ENCODE measurements at places on chromosomes 4 and X.

DNA sequence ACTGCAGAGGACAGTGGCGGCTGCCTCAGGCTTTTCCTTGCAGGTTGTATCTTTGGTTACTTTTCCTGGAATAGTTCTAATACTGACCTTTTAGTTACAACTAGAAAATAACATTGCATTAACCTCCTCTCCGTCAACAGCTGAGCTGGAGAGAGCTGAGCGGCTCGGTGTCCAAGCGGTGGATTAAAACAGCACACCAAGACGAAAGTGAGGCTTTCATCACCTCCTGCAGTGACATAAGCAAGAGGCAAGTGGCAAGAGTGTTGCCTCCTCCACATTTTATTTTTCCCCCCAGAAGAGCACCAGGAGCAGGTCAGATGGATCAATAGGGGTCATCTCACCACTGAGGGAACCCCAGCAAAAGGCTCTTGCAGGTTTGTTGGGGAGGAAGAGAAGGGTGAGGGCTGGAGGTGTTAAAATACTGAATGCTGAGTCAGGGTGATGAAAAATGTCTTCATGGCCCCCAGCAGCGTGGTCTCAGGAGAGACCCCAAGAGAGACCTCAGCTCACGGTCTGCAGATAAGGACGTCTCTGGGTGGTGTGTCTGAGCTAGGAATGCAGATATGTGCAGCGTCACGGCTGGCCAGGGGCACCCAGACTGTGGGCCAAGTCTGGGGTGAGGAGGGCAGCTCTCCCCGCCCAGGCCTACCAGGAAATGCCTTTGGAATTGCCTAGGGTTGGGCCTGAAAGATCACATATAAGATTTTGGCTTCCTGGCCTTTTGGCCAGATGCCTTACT is 50.3 kb downstream of the CASP3 start:
- DNase-seq: no peak

GRCh38 chrX:143298663-143299241 is 218.5 kb downstream of the SPANXN3 start:
- no peak for DNase-seq

DNA sequence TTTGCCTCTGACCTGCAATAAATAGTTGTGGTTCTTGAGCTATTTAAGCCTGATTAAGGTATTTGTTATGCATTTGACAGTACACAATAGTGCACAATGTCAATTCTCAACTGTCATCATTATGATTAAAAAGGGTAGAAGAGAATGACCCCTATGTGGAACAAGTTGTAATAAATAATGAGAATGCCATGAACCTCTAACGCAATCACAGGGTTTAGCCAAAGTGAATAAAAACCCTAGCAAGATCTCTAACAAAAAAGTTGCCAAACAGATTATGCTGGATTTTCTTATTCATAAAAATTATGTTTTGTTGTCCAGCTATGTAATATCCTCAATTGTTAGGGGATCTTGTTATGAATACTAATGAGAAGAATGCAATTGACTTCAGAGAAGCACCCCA is 387.4 kb downstream of the GPAT3 start:
- no peak for DNase-seq

DNA sequence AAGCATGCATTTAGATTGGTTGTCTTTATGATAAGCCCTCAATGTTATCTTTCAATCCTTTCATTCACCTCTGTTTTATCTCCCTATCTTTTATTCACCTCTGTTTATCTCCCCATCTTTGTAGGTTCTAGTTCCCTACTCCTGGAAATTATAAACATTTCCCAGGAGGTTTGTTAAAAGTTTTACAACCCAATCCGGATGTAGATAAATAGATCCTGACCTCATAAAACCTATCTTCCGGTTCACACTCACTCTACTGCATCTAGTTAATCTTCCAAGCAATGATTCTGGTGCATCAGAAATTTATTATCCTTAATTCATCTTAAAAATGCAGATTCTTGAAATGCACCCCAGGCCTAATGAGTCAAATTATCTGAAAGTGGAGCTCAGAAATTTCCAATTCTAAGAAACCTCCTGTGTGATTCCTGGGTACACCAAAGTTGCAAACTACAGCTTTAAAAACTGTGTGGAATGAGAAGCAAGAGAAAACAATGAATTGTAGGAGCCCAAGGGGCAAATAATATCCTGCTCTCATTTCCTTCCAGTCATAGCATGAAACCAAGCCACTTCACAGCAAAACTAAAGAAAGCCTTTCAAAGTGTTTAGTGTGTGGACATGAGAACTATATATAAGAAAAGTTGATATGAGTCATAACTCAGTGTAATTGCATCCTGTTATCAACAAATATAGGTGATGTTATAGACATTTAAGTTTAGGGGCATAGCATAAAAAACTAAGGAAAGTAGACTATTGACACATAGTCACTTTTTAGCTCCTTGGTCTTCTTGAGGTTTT is 51.1 kb upstream of the UGT8 start:
- DNase-seq: no peak

DNA sequence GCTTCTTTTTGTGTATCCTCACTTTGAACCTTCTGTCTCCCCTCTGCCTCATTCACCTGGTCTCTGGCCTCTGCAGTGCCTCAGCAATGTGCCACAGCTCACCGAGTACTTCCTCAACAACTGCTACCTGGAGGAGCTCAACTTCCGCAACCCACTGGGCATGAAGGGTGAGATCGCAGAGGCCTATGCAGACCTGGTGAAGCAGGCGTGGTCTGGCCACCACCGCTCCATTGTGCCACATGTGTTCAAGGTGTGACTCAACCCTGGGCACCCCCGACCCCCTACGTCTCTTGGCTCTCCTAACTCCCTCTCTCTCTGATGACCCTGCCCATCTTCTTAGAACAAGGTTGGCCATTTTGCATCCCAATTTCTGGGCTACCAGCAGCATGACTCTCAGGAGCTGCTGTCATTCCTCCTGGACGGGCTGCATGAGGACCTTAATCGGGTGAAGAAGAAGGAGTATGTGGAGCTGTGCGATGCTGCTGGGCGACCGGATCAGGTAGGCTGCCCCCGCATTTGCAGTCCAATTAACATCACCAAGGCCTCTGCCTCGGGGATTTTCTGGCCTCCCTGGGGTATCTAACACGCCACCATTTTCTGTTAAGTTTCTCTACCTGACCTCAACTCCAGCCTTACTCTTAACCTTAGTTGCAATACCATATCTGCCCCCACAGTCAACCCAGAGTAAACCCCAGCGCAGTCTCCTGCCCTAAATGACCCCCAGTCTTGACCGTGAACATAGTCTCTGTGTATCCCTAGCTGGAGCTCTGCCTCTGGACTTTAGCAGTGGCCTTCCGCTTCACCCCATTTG is 8.6 kb downstream of the USP11 start:
- DNase-seq: no peak

- DNase-seq: no peak
Observed at GRCh38 chr4:15996773-15997172, 33.8 kb upstream of the FGFBP2 start.

DNA sequence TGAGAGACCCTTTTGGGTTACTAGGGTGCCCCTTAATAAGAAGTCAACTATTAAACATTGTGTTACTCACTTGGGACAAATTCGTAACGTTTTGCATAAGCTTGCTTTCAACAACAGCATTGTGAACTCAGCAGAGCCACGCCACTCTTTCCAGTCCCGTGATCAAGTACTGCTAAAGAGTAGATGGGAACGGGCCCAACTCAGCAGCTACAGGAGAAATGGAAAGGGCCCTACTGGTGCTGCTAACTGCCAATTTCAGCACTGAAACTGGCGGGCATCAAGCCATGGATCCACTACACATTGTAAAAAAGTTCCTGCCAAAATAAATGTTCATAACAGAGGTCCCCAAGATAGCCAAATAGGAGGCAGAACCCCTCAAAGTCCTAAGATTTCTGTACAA is 19.0 kb upstream of the DHX15 start:
- DNase-seq: no peak

GRCh38 chr4:76799718-76800117 is 98.2 kb downstream of the SOWAHB start:
- no peak for DNase-seq

GRCh38 chrX:126695375-126695896 is 124.1 kb upstream of the PRR32 start:
- no peak for DNase-seq

- peak; percentile 66 for DNase-seq
Observed at GRCh38 chr4:122576261-122577188, 44.3 kb downstream of the IL21 start.

- DNase-seq: no peak
Observed at GRCh38 chr4:183287677-183288076, 32.4 kb downstream of the CLDN22 start.

GRCh38 chr4:119543779-119544178 is 84.8 kb downstream of the PDE5A start:
- no peak for DNase-seq

DNA sequence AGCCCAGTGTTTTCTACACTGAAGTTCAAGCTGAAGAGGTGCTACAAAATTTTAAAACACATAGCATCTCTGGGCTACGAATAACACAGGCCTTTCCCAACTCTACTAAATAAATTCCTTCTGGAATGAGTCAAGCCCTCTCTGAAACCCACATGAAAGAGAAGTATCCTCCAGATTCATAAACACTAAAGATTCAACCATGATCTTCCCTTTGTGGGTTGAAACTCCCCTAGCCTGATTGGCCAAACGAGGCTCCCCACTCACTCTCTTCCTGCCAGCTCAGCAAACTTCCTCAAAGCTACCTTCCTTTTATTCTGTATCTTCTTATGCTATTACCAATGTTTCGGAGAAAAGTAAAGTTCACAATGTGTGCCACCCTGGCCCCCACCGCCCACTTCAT is 95.4 kb downstream of the NKX6-1 start:
- peak; percentile 34 for DNase-seq

- DNase-seq: no peak
Observed at GRCh38 chrX:37716602-37717001, 31.0 kb downstream of the XK start.

DNA sequence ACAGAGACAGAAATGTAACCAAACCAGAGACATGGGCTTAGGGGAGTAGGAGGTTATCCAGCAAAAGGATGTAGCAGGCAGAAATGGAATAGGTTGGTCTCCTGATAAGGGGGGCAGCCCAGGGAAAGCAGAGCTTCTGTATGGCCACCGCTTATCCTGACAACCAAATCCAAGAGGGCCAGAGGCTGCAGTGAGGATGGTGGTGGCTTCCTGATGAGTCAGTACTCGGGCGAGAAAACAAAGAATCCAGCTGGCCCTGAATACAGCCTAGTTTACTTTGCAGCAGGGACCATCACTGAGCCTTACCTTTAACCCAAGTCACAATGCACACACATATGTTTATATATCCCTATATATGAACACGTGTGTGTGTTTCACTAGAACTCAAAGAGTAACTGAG is 129.7 kb upstream of the FTHL17 start:
- no peak for DNase-seq

DNA sequence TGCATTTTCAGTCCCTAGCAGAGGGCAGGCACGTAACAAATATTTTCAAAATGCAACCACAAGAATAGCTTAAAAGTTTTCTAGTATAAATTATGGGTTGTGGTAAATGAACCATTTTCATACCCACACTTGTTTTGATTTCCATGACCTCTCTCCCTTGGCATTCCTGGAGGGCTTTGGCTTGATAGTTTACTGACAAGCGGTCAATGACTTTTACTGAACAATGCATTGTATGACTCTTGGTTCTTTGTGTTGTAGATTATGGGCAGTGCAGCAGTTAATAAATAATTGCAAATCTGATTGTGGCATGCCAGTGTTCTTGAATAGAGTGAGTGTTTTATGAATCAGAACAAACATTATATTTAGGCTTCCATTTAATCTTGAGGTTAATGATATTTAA is 285.2 kb upstream of the ARX start:
- no peak for DNase-seq

DNA sequence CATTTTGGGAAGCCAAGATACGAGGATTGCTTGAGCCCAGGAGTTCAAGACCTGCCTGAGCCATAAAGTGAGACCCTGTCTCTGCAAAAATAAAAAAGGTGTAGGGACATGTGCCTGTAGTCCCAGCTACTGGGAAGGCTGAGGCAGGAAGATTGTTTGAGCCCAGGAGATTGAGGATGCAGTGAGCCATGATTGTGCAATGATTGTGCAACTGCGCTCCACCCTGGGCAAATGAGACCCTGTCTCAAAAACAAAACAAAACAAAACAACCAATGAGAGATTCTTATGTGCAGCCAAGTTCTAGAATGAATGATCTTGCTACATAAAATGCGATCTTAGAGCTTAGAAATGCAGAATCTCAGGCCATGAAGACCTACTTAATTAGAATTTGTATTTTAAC is 22.5 kb downstream of the SLC9B2 start:
- DNase-seq: no peak

DNA sequence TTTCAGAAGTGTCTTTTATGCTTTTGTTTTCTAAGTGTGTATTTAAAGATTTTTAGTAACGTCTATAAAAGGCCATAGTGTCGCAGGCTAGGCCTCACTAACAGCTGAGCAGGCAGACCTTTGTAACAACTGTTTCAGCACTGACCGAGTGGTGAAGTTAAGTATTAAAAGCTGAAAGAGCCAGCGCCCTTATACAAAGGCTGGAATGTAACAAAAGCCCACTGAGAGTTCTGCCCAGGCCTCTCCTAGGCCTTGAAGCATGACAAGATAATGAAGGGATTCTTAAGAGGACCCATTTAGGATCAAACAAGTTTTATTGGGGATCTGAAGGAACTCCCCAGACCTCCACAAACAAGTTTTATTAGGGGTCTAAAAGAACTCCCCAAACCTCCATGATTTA is 722.5 kb upstream of the PRKX start:
- no peak for DNase-seq

- no peak for DNase-seq
Observed at GRCh38 chr4:55795341-55795740, 24.2 kb upstream of the EXOC1L start.

DNA sequence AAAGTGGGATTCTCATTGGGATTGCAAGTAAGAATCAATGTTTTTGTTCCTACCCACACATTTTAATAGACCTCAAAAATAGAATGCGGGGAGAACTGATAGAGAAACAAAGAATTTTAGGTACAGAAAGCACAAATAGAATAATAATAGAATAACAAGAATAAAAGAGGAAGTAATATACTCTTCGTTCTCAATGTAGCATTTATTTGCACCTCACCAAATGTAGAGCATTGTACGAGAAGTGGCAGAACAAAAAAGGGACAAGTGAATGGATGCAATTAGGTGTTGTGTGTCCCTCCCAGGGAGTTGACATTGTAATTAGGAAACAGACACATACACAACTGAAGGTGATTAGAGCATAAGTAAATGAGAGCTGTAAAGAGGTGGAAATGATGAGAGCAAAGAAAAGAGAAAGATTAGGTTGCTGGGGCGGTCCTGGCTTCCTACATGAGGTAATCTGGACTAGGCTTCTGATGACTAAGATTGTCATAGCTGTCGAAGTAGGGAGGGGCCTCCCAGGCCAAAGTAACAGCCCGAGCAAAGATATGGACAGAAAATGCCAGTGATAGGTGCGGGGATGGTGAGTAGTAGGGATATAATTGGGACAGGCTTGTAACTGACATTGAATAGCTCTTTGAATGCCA is 10.4 kb downstream of the RAB9A start:
- peak; percentile 19 for DNase-seq

- no peak for DNase-seq
Observed at GRCh38 chr4:187396106-187396505, 599.5 kb upstream of the ZFP42 start.

DNA sequence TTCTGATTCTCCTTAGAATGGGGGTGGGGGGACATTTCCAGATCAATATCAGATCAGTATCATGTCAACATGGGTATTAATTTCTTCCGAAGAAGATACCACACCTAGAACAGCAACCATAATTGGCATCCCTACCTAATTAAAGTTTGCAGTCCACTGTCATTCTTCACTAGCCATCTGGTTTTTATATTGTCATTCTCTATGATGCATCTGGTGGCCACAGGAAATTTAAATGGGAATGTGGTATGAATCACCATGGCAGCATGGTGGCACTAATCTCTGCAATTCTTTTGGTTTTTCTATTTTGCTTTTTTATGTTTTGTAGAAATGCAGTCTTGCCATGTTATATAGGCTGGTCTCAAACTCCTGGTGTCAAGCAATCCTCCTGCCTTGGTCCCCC is 16.6 kb upstream of the UBE2D3 start:
- DNase-seq: no peak
